ENCODE measurements at places on chromosomes 3 and 15.
A peak's percentile ranks its signal among the peaks of the same experiment; 100 is the strongest.

GRCh38 chr3:132064114-132064513, 29.3 kb upstream of the CPNE4 start:
- DNase-seq, result no peak

- no peak for DNase-seq
Measured at GRCh38 chr15:65115086-65115485, at the start of gene UBAP1L. Gene UBAP1L, minus strand, starts transcription at chr15:65115200. Its CDS starts 8,985 bp downstream, at chr15:65106215.

DNA sequence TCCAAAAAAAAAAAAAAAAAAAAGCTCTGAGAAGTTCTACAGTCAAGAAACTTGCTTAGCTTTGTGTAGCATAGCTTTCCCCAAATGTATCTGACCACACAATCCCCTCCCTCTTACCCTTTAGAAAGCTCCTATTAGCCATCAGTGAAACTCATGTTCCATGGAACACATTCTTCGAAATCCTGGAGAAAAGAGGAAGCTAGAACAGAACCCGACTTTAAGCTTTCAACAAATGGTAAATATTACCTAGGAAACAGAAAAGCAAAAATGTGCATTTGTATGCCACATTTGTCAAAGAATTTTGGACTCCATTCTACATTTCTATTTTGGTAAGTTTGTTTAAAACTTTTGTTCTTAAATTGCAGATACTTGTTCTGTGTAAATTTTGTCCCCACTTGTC, 17.4 kb upstream of the CRTC3 start:
- no peak for DNase-seq

DNA sequence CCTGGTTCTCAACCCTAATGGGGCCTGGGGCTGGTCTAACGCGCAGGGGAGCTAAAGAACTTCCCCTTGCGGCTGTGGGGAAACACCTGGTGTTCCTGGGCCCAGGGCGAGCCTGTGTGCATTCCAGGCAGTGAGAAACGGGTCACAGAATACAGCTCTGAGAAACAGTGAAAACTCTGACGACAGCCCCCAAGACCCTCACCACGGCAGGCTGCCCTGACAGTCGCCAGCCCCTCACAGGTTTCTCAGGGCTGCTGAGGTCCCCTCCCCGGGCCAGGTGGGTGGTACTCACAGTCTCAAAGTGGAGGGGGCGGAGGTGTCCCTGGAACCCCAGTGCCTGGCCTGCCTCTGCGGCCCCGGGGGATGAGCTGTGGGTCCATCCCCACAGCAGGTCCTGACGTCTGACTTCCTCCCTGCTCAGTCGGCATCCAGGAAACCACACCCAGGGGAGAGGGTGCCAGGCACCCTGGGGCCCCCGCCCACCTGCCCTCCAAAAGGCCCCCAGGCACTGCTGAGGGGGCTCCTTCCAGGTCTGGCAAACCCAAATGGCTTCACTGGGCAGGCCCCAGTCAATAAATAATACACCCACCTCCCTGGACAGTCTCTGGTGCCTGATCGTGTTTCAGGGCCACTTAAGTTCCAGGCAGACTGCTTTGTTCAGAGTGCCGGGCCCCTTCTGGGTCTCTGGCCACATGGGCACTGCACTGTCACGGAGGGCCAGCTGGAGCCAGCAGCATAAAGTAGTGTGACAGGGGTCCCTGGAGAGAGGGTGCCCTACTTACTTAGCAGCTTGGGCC, 57.7 kb downstream of the IQSEC1 start:
- DNase-seq, result peak; percentile 50

DNA sequence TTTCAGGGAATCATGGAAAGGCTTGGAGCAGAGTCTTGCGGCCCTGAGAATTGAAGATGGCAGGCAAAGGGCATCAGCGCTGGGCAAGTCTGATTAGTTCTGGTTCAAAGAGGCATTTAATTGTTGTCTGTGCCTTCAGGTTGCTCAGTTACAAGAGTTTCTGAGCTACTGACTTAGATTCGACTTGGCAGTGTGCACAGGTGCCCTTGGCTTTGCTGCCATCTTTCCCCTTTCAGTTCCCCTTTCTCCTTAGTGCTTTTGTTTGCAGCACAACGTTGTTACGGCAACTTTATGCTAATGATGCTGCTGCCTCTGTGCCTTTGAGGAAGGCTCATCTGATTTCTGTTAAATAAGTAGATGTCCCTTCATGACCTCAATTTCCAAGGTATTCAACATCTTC, 12.5 kb downstream of the P2RY14 start:
- DNase-seq, result no peak

DNA sequence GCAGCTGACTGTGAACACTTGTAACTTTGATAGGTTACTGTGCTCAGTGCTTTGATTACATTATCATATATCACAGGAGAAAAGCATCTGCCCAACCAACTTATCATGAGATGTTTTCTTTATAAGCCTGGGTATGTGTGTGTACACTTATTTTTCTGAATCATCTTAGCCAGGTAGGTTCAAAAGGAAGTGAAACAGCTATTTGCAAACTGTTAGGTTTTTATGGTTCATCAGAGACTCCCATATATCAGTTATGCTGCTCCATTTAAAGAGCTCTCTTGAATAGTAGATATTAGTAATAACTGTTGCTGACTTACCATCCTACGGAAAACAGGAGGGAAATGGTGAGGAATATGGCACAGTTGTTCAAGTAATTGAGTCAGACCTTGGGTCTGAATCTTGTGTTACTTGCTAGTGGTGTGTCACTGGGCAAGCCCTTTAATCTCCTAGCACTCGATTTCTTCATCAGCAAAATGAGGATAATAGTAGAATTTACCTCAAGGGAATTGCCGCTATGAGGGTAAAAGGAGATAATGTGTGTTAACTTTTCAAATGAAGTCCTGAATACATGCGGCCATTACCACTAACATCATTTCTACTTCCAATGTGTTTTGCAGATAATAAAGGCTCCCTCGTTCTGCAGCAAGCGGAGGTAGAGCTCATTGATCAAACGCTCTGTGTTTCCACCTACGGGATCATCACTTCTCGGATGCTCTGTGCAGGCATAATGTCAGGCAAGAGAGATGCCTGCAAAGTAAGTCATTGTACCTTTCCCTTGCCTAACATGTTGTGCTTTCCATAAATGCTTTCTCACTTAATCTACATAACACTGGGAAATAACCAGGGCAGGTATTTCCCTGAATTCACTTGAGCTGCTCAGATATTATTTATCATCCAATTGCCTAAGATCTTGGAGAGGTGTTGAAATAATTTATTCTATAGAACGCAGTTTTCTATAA, 7.8 kb upstream of the C3orf52 start:
- DNase-seq, result no peak

DNA sequence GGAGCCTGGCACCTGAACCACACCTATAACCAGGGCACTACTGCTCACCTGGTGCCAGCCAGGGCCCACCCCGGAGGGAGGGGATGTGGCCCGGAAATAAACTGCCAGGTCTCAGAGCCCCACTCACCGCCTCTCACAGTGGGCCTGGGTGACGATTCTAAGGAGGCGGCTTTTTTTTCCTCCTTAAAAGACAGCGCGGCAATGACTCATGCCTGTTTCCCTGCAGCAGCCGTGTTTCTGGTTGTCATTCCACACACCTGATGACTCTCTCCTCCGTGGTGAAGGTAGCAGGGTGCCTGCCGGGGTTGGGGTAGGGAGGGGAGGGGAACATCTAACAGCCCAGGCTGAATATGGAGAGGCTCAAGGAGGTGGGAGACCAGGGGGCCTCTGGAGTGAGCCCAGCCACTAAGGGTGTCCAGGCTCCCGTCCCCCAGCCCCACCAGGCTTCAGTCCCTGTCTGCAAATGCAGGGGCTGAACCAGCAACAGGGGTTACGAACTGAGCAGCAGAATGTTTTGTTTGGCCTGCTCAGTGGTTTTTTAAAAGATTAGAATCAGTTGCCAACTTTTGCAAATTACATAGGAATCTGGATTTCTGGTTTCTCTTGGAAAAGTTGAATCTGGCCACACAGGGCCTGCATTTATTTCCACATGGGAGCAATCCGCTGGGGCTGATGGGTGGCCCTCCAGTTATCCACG, 127.3 kb upstream of the LINGO1 start:
- no peak for DNase-seq

- no peak for DNase-seq
Measured at GRCh38 chr3:190575437-190576185, 61.7 kb downstream of the IL1RAP start.

- DNase-seq, result no peak
Measured at GRCh38 chr15:101554115-101554915, 64.8 kb upstream of the PCSK6 start.

DNA sequence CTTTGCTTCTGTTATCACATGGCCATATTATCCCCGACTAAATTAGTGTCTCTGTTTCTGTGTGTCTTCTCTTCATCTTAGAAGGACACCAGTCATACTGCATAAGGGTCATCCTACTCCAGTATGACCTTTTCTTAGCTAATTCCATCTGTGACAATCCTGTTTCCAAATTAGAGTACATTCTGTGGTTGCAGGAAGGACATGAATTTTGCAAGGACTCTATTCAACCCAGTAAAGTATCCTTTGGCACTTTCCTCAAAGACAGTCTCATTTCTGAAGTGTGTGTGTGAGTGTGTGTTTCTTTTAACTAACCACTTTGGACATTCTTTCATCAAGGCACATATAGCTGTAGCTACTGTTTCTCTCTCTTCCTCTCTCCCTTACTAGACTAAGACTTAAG, 15.2 kb upstream of the MME start:
- no peak for DNase-seq

DNA sequence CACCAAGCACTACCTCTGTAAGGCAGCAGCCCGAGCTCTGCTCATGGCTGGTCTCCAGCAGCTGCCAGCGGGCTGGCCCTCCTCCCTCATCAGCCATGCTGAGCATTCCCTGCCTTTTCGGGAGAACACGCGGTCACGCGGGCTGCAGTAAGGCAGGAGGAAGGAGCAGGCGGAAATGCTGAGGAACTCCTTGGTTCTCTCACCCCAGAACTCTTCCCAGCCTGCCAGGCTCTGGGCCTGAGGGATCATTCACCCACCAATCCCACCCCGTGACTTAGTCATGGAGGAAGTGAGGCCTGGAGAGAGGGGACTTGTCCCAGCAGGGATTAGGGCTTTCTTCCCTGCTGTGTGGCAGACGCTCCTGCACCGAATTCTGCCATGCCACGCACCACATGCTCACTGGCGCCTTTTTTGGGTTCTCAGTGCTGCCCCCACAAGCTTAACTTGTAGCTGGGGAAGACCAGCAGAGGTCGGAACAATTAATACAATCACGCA, 42.9 kb upstream of the RPL32 start:
- DNase-seq, result no peak

- DNase-seq, result no peak
Measured at GRCh38 chr3:172202797-172203196, 163.4 kb downstream of the FNDC3B start.

DNA sequence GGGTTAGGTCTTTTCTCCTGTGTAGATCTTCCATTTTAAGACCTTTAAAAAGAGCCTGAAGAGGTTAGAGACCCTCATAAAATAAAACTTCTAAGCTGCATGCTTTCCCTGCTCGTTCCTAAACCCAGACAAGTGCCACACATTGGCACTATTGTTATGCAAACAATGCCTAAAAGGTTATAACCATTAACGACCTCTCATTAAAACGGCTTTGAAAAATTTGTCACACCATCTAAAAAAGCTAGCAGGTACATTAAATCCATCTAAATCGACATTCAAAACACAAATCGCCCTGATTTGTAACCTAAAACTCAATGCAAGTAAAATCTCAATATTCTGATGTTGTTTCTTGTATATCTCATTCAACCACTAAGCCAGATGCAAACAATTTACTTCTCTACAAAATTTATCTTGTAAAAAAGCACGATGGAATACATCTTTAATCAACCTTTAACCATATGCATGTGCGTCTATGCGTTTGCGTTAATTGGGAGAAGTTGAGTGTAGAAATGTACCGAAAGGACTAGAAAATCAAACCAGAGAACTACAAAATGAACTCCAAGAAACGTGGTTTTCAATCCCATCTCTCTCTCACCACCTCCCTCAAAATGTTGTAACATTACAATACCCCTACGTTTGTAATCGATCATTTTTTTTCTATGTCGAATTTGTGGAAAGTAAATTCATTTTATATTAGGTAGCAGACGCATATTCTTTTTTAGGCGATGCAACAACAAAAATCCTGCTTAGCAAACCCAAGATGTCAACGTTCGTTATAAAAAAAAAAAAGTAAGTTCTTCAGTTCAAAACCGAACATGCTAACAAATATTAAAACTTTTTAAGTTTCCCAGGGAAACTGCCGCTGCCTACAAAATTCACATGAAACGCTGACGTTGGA, 1.2 kb downstream of the ALDH1A2 start:
- no peak for DNase-seq

- peak; percentile 78 for DNase-seq
Measured at GRCh38 chr15:68055224-68055705, 1.1 kb downstream of the PIAS1 start.

DNA sequence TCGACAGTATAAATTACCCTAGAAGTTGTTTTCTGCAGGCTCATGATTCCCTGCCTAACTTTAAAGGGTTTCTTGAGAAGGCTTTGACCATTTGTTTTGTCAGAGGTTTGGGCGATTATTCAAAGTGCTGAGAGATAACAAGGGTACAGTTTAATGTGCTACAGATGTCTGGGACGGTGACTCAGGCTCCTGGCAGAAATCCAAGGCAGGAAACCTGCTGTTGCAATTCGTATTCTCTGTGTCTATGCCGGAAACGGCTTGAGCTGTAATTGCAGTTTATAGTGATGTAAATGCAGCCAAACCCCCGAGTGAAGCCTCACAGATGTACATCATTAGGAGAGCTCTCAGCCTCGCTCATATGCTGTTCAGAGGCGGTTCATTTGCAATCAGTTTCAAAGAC, 65.6 kb downstream of the SYNPR start:
- peak; percentile 34 for DNase-seq

DNA sequence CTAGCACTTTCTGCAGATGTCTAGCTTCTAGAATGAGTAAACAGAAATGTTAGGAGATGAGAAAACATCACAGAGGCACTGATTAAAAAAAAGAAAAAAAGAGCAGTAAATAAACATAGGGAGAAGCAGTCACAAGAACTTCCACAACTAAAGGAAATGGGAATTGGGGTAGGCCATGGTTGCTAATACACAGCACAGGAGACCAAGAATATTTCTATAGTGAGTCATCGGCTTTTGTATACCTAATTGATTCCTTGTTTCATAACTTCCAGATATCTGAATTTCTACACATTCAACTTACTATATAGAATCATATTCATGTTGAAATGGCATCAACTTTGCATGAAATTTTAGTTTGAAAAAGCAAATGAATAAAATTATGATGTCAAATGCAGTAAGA, 47.3 kb upstream of the TCF12 start:
- no peak for DNase-seq

GRCh38 chr15:57183041-57183440, 193.3 kb upstream of the CGNL1 start:
- no peak for DNase-seq
